ENCODE measurements at places on chromosomes 2 and 18.

GRCh38 chr18:70621710-70622109 lies 332.9 kb downstream of the SOCS6 start:
- no peak for DNase-seq

- no peak for DNase-seq
Measured at GRCh38 chr2:98901291-98901690, 34.7 kb downstream of the CRACDL start.

DNA sequence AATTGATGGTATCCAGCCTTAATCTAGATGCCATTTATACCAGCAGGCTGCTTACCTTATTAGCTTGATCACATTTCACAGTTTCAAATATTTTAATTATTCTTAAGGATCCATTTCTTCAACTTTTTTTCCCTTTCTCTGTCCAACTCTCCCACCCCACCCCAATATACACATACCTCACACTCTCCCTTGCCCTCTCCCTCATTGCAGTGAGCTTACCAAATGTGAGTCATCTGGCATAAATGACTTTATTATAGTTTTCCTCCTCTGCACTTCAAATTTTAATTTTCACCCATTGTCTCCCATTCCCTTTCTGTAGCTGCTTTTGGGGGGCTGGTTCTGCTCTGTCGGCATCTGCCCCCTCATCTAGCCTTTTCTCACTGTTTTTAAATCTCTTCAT lies 12.9 kb downstream of the HTR2B start:
- DNase-seq, result no peak

DNA sequence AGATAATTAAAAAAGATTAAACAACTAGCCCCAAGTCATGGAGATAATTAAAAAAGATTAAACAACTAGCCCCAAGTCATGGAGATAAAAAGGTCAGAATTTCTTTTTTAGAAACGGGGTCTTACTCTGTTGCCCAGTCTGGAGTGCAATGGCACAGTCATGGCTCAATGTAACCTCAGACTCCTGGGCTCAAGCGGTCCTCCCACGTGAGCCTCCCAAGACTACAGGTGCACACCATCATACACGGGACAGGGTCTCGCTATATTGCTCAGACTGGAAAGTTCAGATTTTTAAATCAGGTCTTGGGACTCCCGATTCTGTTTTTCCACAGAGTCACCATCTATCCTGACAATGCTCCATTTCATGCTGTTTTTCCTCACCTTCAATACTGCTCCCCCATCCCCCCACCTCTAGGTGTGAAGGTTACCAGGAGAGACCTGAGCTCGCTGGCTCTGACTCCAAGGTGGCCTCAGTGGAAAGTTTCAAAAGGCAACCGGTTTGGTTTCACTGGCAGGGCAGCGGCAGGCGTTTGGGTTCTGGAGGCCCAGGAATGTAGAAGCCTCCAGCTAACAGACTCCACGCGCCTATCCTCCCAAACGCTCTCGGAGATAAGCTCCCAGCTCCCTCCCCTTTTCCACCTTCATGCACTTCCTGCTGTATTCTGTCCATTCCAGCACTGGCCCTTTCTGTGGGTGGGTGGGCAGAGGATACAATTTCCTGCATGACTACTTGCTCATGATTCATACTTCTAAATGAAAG lies 2.9 kb upstream of the SEMA4C start:
- DNase-seq, result no peak
